ENCODE measurements at places on chromosomes 3 and 15. TPM values are rescaled to one million over a fixed set of nuclear protein-coding genes. Genes with fewer than 3 reads are reported as not detected.

- DNase-seq = no peak
Measured at GRCh38 chr15:26260517-26261133, 397.5 kb upstream of the ATP10A start.

DNA sequence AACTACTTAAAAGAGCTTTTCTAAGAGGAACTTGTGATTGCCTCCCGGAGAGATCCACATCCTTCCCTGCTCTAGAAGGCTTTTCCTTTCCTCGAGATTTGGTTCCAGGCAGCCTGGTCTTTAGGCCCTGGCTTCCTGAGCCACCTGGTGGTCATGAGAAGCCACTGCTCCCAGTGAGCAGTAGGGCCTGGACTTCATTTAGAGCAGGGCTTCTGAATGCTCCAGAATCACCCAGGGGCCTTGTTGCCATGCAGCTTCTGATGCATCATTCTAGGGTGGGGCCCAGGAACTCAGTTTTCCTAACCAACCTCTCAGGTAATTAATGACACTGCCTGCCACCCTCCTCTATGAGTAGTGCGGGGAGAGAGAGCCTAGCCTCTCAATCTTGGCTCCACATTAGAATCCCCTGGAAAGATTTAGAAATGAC, 29.6 kb downstream of the PSMD6 start:
- DNase-seq = peak; percentile 63

GRCh38 chr15:74137537-74137894, 7.1 kb downstream of the ISLR2 start:
- DNase-seq = no peak

GRCh38 chr3:184561913-184562877, 610 bp downstream of the EPHB3 start:
- no peak for DNase-seq

GRCh38 chr3:186213946-186214345, 105.1 kb upstream of the ETV5 start:
- DNase-seq = no peak

Gene LRTM1
- total RNA-seq = not detected

GRCh38 chr3:101194392-101194791, 126.0 kb downstream of the IMPG2 start:
- DNase-seq = no peak

Gene CILP
- total RNA-seq = not detected

- no peak for DNase-seq
Measured at GRCh38 chr15:36878684-36879262, 221.6 kb downstream of the MEIS2 start.

DNA sequence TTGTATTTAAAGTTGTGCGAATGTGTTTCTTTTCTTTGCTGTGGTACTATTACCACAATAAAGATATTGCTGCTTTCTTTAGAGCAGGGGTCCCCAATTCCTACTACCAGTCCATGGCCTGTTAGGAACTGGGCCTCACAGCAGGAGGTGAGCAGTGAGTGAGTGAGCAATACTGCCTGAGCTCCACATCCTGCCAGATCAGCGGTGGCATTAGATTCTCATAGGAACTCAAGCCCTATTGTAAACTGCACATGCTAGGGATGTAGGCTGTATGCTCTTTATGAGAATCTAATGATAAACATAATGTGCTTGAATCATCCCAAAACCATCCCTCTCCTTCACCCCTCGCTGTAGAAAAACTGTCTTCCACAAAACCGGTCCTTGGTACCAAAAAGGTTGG, 41.6 kb downstream of the DMXL2 start:
- DNase-seq = no peak

DNA sequence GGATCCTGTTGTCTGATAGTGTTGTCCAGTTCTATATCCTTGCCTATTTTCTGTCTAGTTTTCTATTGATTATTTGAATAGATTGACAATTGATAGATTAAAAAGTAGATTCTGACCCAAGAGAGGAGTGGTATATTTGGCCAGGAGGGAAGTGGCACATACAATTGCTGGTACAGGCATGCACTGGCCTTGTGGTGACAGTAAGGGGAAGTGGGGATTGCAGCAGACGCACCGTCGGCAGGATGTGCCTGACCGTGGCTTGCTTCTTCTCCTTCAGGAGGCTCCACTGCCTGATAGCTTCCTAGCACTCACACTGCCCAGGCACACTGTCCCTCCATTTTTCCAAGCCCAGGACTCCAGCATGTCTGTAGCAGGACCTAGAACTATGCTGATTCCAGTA, 10.5 kb downstream of the GABRG3 start:
- DNase-seq = no peak

Gene CXCR6
- total RNA-seq = 49.7 TPM

DNA sequence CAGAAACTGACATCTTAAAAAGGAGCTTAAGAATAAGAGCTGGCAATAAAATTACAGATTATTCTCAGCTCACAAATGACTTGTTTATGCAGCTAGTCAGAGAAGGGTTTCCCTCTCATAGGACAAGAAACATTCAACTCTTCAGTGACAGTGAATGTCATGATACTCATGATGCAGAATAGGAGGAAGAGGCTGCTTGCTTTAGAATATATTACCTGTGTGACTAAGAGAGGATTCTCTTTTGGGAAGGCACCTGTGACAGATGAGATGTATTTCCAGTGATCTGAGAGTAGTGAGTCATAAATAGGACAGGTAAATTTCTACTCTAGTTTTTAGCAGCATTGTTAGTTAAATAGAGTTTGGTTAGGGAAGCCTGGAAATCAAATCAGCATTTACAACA, 39.9 kb downstream of the RASA2 start:
- no peak for DNase-seq

Gene TMC3
- not detected for total RNA-seq

Gene SLC27A2
- 36.4 TPM for total RNA-seq

DNA sequence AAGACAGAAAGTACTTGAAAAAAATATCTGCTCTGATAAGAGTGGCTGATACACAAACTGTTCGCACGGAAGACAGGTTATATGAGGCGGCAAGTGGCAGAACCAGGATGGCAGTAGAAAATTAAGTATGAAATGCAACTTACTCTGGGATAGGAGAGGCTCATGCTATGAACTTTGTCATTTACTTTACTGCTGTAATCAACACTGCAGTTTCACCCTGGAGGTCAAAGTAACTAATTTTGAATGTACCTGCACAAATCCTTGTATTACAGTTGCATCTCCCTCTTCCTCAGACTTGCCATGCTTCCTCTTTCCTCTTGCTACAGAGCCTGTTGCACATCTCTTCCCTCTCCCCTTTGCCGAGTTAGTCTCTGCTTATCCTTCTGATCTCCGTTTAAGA, 38.8 kb downstream of the HACL1 start:
- no peak for DNase-seq

Gene TGM5
- total RNA-seq = 0.91 TPM

DNA sequence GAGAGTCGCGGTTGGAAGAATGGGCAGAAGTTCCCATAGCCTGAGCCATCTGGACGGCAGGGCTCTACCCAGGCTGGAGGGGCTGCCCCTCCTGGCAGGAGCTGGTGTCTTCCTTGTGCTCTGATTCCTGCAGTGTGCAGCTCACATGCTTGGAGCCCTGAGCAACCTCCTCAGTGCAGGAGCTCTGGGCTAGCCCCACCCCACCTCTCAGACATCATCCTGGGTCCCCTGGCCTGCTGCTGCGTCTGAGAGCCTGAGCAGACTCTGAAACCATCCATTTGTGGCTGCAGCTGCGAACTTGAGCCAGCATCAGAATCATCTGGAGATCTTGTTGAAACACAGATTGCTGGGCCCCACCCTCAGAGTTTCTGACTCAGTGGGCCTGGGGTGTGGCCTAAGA, 42.8 kb downstream of the POMGNT2 start:
- DNase-seq = peak; percentile 27

GRCh38 chr3:52088445-52089367, 32.3 kb upstream of the DUSP7 start:
- no peak for DNase-seq

Gene C3orf70
- not detected for total RNA-seq

- DNase-seq = no peak
Measured at GRCh38 chr15:73902121-73903020, 23.9 kb upstream of the LOXL1 start.

DNA sequence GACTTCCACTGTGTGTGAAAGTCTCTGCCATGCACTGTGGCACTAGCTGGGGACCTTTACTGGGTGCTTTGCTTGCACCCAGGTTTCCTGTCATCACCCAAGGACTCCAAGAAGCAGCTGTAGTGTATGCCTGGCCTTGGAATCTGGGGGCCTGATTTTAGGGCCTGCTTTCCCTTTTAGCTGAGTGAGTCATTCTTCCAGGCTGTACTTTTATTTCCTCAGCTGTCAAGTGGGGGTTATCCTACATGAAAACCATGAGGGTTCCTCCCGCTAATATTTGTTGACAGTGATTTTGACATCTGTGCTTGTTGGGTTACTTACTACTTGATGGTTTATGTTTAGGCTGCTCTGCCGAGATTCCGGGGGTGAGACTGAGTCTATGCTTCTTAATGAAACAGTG, 18.5 kb downstream of the GORASP1 start:
- DNase-seq = no peak

DNA sequence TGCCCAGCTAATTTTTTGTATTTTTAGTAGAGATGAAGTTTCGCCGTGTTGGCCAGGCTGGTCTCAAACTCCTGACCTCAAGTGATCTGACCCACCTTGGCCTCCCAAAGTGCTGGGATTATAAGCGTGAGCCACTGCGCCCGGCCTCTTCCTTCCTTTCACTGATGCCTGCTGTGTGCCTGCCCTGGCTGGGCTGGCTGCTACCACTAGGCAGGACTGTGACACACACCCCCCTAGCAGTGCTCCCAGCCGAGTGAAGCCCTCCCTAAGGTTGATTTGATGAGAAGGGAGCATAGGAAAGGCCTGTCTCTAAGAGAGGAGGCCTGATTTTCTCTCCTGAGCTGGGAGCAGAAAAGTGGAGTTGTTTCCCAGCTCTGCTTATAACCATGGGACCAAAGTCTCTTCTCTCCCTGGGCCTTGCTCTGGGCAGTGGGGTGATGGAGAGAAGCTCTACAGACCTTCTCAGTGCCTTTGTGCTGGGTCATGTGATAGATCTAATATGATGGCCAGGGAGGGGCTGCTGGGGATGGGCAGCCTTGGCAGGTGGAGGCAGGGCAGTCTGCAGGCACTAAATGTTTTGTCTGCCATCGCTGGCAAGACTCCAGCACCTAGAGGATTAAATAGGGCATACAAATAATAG, 20.1 kb upstream of the SFMBT1 start:
- peak; percentile 31 for DNase-seq

DNA sequence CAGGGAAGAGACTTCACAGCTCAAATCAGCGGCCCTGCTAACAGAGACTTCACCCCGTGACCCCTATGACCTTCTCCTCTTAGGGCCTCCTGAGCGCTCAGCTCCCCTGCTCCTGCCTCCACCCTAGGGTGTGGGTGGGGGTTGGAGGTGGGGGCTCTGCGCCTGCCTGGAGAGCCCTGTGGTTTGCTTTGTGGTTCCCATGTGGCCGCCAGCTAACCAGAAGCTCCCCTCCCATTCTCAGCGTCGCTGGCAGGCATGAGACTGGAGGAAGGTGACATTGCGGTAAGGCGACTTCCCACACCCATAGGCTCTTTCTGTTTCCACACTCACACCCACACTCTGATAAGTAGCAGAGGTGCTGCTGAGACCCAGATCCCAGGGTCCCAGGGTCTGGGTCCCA, 27.6 kb downstream of the XYLB start:
- peak; percentile 69 for DNase-seq

DNA sequence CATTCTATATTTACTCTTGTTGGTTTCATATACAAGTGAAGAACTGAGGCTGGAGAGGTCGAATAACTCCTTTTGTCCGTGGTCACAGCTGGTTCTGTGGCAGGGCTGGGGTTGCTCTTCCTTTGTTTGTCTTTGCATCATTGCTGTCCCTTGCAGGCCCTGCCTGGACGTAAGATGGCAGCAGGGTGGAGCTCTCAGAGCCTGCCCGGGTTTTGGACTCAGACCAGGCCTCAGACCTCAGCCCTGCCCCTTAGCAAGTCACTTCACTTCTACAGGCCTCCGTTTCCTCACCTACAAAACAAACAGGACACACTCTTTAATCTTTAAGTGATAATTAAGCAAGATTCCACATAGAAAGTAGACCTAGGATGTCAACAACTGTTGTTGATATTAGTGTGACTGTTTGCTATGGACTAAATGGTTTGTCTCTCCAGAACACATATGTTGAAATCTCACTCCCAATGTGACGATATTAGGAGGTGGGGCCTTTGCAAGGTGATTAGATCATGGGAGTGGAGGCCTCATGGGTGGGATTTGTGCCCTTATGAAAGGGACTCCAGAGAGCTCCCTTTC, 65.6 kb upstream of the PLXNA1 start:
- DNase-seq = no peak

DNA sequence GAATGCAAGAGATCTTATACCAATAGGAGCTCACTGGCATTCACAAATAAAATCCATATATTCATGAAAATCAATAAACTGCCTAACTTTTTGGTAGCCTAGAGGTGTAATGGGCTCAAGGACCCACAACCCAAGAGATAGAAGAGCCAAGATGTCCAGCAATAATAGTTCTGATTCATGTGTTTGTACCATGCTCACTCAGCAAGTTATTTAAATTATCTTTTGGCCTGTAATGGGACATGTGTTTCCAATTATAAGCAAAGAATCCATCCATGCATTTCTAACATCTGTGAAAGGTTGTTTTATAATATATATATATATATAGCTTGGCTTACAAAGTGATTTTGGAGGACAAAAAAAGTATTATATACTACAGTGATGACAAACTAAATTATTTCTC, 29.7 kb upstream of the SHC4 start:
- DNase-seq = no peak

DNA sequence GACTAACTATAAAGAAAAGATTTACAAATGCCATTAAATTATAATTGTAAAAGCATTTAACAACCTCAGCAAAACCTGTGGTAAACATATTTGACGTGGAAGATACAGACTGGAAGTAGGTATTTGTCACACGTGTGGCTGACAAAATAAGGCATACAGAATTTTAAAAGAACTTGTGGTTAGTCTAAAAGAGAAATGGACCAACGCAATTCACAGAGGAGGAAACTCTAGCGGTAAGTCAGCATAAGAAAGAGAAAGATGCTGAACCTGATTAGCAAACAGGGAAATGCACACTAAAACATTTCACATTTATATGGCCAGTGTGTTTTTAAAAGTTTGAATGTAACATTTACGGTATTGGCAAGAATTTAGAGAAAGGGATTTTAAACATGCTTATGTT, 35.3 kb downstream of the KCNH8 start:
- no peak for DNase-seq

Gene SAMMSON
- not detected for total RNA-seq

Gene SLC38A3
- not detected for total RNA-seq

DNA sequence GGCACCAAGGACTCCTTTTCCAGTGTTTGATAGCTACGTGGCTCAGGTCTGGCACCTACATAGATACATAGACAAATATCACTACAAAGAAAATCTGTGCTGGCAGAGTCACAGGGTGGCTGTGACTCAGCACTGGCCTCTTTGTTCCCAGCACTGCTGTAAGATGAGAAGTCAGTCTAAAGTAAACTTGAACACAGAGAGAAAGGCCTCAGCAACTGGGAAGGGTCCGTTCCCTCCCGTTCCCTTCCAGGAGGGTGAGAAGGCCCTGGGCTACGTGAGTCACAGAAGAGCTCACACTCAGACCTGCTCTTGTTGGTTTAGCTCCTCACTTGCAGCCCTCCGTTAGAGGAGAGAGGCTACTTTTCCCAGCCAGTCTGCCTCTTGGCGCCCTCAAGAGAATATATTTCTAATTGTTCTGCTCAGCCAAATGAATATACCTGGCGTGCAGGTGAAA, 23.1 kb downstream of the ANXA2 start:
- no peak for DNase-seq
